HCT116 (cell line): ENCODE measurements at places on chromosomes 16 and 17. TPM values are rescaled to one million over a fixed set of nuclear protein-coding genes. Genes with fewer than 3 reads are reported as not detected.

GRCh38 chr17:37802712-37803416 is 58.0 kb upstream of the HNF1B start:
- no peaks in the 10 kb centered on the region for H3K4me1 ChIP-seq
- H3K36me3 ChIP-seq = no peaks in the 10 kb centered on the region
- no peaks in the 10 kb centered on the region for H3K27me3 ChIP-seq
- no peak for DNase-seq
- H3K27ac ChIP-seq = no peak overlapping the region
- no peak overlapping the region for H3K4me3 ChIP-seq

- H3K27ac ChIP-seq = no peak overlapping the region
- no peaks in the 10 kb centered on the region for H3K4me1 ChIP-seq
- H3K27me3 ChIP-seq = no peaks in the 10 kb centered on the region
- DNase-seq = no peak
These were observed 260.2 kb downstream of the HS3ST4 start for GRCh38 chr16:25951999-25952398.

DNA sequence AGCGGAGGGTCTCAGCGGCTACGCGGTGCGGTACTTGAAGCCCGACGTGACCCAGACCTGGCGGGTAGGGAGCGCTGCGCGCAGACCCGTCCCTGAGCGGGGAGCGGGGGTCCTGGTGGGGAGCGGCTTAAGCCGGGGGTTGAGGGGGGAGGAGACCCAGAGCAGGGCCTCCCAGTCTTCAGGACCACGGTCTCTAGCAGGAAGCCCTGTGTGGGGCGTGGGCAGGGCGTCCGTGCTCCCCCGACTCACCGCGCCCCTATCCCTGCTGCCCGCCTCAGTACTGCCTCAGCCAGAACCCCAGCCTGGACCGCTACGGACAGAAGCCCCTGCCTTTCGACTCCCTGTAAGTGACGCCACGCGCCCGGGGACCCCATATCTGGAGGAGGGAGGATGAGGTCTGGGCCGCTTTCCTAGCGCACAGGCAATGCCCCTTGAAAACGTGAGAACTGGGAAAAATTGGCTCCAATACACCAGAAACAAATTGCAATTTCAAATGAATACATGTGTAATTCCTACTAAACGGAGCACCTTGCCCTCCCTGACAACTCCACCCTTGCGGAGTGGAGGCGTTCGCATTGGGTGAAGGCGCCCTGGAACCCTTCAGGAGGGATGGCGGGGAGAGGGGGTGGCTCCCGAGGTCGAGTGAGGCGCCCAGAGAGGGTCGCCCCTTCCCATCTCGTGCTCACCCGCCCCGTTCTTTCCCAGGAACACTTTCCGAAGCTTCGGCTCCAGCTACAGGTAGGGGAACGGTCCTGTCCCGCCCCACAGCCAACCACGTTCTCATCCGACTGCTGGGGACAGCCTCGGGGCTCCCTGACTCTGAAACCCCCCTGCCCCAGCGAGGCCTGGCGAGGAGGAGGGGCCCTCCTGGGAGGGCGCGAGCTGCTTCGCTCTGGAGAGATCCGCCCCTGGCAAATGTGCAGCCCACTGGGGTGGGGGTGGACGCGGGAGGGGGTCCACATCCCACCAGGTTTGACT is 14.6 kb upstream of the CNGB1 start:
- H3K4me3 ChIP-seq = no peak overlapping the region
- H3K36me3 ChIP-seq = no peaks in the 10 kb centered on the region
- DNase-seq = no peak
- no peaks in the 10 kb centered on the region for H3K4me1 ChIP-seq
- H3K27me3 ChIP-seq = no peaks in the 10 kb centered on the region
- no peak overlapping the region for H3K27ac ChIP-seq

- peaks cover 20% of the 10 kb centered on the region for H3K4me1 ChIP-seq
- H3K36me3 ChIP-seq = no peaks in the 10 kb centered on the region
- no peaks in the 10 kb centered on the region for H3K27me3 ChIP-seq
- no peak for DNase-seq
- no peak overlapping the region for H3K27ac ChIP-seq
These were observed 34.0 kb downstream of the KIAA0513 start for GRCh38 chr16:85061566-85061965.

GRCh38 chr16:492211-492875 is 35.2 kb upstream of the CAPN15 start:
- no peaks in the 10 kb centered on the region for H3K27me3 ChIP-seq
- no peaks in the 10 kb centered on the region for H3K36me3 ChIP-seq
- no peak for DNase-seq
- H3K27ac ChIP-seq = no peak overlapping the region

Gene GRAPL
- total RNA-seq = 0.44 TPM

DNA sequence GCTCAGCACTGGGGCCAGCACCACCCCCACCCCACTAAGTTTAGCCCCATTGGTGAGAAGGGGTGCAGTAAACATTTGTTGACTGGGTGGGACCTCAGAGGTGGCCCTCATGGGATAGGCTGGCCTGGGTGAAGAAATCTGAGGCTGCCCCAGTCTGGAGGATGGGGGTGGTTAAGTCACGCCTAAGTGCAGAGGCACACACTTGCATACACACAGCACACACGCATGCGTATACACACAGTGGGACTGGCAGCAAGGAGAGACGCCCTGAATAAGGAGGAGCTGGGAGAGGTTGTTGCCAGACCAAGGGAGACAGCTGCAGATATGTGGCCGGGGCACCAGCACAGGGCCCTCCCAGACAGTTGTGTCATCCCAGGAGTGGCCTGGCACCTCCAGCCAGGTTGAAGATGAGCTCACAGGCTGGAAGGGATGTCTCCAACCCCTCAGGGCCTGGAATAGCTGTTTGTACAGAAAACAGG is 3.0 kb upstream of the BCAR1 start:
- DNase-seq = no peak
- no peak overlapping the region for H3K27ac ChIP-seq
- H3K4me1 ChIP-seq = peaks cover 68% of the 10 kb centered on the region
- H3K27me3 ChIP-seq = no peaks in the 10 kb centered on the region
- H3K4me3 ChIP-seq = no peak overlapping the region

GRCh38 chr16:76574651-76575050 is 297.4 kb downstream of the CNTNAP4 start:
- H3K4me3 ChIP-seq = no peak overlapping the region
- H3K27ac ChIP-seq = no peak overlapping the region
- H3K27me3 ChIP-seq = no peaks in the 10 kb centered on the region
- H3K36me3 ChIP-seq = no peaks in the 10 kb centered on the region

DNA sequence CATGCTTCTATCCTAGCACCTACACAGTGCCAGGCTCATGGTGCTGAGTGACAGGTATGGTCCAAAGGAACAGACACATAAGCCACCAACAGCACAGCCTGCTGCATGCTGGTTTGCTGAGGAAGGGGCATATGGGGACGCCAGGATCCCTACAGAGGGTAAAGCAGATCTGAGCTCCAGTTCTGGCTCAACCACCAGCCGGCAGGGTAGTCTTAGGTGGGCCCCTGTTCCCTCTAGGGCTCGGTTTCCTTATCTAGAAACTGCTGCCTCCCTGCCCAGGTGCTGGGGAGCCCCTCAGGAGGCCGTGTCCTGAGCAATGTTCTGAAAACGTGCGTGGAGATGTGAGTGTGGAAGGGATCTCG is 24.2 kb upstream of the MRPS23 start:
- H3K4me3 ChIP-seq = no peak overlapping the region
- peaks cover 41% of the 10 kb centered on the region; the same call in 1 of the 2 replicates for H3K36me3 ChIP-seq
- H3K27ac ChIP-seq = peak overlapping the region; percentile 1; the same call in 1 of the 2 replicates

DNA sequence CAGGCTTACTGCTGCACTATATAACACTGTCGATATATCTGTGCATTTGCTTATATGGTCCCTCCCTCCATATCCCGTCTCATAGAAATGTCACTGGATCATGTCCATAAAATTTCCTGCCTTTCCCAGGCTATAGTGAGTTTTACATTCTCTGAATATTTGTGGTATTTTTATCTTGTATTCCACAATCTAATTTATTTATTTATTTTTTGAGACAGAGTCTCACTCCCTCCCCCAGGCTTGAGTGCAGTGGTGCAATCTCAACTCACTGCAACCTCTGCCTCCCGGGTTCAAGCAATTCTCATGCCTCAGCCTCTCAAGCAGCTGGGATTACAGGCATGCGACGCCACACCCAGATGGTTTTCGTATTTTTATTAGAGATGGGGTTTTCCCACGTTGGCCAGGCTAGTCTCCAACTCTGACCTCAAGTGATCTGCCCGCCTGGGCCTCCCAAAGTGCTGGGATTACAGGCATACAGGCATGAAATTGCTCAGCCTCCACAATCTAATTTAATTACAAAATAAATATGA is 12.9 kb downstream of the TRIM37 start:
- H3K4me3 ChIP-seq = no peak overlapping the region
- no peak overlapping the region for H3K27ac ChIP-seq

GRCh38 chr17:50155115-50155819 is 4.8 kb upstream of the PPP1R9B start:
- no peak overlapping the region for H3K4me3 ChIP-seq
- H3K36me3 ChIP-seq = no peaks in the 10 kb centered on the region
- no peaks in the 10 kb centered on the region for H3K27me3 ChIP-seq
- peaks cover 48% of the 10 kb centered on the region for H3K4me1 ChIP-seq
- no peak for DNase-seq

GRCh38 chr17:41870097-41870496 is 4.9 kb upstream of the KLHL11 start:
- H3K27me3 ChIP-seq = no peaks in the 10 kb centered on the region
- H3K36me3 ChIP-seq = peaks cover 36% of the 10 kb centered on the region
- no peaks in the 10 kb centered on the region for H3K4me1 ChIP-seq
- H3K4me3 ChIP-seq = no peak overlapping the region
- H3K27ac ChIP-seq = no peak overlapping the region
- DNase-seq = no peak

- H3K27me3 ChIP-seq = no peaks in the 10 kb centered on the region
- no peak overlapping the region for H3K4me3 ChIP-seq
- no peak for DNase-seq
- H3K36me3 ChIP-seq = peaks cover 46% of the 10 kb centered on the region
These were observed 3.5 kb downstream of the CSNK1D start for GRCh38 chr17:82269882-82270500.

DNA sequence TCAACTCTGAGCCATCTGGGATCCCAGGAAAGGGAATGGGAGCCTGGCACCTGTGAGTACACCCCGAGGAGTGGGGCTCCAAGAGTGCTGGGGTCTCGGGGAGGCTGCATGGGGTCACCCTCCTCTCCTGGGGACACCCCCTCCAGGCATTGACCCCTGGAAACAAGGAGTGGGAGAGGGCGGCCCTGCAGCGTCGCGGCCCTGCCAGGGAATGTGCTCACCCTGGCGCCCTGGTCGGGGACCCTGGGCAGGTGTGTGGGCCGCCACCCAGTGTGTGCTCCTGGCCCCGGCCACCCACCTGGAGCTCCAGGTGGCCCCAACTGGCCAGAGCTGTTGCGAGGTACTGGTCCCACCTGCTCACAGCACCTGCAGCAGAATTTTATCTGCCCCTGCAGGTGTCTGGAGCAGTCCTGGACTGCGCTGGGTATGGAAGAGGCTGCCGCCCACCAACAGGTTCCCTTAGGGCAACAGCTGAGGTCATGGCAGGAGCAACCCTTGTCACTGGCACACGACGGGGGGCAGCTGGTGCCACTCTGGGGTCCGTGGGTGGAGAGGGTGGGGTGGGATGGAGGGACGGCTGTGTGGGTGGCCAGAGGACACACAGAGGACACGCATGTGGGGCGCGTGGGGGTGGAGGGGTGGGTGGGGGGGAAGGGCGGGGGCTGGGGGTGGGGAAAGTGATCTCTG is 5.4 kb upstream of the PABPN1L start:
- no peaks in the 10 kb centered on the region for H3K36me3 ChIP-seq
- H3K4me1 ChIP-seq = no peaks in the 10 kb centered on the region
- H3K27ac ChIP-seq = no peak overlapping the region

Gene MMP15
- 38.5 TPM for total RNA-seq

DNA sequence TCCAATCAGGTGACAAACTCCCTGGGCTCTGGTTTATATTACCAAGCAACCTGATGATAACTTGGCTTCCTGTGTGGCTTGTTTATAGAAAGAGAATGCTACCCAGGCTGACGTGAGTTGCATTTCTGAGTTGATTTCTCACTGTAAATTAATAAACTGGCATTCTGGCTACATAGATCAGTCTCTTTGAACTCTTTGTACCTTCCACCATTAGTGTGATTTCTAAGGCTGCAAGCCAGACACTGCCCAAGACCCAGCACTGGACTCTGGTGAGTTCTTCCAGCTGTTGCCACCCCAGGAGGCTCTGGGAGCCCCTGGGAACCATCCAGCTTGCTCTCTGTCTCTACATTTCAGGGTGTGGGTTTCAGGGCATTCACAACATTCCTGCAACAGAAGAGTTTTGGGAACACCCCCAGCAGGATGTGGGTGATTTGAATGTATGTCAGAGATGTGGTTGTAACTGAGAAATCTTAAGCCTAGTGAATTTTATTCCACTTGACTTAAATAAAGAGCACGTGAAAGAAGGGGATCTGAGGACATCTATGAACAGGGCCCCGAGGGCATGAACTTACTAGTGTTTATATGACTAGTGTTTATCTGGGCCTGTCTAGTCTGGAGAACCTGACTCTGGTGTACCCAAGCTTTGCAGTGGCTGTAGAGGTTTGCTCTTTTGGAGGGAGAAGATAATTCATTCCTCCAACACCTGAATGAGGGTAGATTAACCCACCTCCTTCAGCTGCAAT is 30.3 kb upstream of the LRRC37A start:
- DNase-seq = no peak
- no peaks in the 10 kb centered on the region for H3K36me3 ChIP-seq
- H3K4me1 ChIP-seq = peaks cover 8% of the 10 kb centered on the region
- H3K4me3 ChIP-seq = no peak overlapping the region

DNA sequence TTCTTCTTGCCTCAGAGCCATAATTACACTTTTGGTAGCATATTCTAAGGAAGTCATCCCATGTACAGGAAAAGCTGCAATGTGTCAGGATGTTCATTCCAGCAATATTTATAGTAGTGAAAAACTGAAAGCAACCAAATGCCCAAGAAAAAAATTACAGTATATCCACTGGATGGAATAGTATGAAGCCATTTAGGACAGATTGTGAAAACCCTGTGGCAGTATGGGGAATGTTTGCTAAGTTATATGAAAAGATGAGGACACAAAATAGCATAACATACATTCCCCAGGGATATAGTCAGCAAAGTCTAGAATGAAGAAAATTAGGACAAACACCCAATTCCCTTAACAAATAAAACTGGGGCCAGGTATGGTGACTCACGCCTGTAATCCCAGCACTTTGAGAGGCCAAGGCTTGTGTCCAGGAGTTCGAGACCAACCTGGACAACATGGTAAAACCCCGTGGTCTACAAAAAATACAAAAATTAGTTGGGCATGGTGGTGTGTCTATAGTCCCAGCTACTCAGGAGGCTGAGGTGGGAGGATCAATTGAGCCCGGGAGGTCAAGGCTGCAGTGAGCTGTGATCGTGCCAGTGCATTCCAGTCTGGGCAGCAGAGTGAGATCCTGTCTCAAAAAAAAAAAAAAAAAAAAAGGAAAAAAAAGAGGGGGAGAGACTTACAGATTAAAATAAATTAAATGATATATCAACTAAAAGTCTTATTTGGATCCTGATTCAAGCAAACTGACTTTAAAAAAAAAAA is 2.3 kb downstream of the LRRC3C start:
- peaks cover 23% of the 10 kb centered on the region for H3K4me1 ChIP-seq
- H3K4me3 ChIP-seq = peak overlapping the region; percentile 22; the same call in 1 of the 2 replicates
- H3K27ac ChIP-seq = peak overlapping the region; percentile 87; the same call in 1 of the 2 replicates
- DNase-seq = no peak
- H3K27me3 ChIP-seq = no peaks in the 10 kb centered on the region
- H3K36me3 ChIP-seq = no peaks in the 10 kb centered on the region

- no peak overlapping the region for H3K4me3 ChIP-seq
- no peak overlapping the region for H3K27ac ChIP-seq
- H3K27me3 ChIP-seq = no peaks in the 10 kb centered on the region
These were observed 15.8 kb upstream of the EXOSC6 start for GRCh38 chr16:70267516-70267915.

GRCh38 chr17:33674685-33675084 is 381.6 kb upstream of the ASIC2 start:
- no peaks in the 10 kb centered on the region for H3K36me3 ChIP-seq
- H3K4me1 ChIP-seq = no peaks in the 10 kb centered on the region
- H3K27me3 ChIP-seq = no peaks in the 10 kb centered on the region
- H3K27ac ChIP-seq = no peak overlapping the region
- DNase-seq = peak; percentile 1
